ENCODE measurements at places on chromosomes 2 and 18. TPM values are rescaled to one million over a fixed set of nuclear protein-coding genes. Genes with fewer than 3 reads are reported as not detected.

DOK6 gene
- total RNA-seq, result 13.9 TPM

DNA sequence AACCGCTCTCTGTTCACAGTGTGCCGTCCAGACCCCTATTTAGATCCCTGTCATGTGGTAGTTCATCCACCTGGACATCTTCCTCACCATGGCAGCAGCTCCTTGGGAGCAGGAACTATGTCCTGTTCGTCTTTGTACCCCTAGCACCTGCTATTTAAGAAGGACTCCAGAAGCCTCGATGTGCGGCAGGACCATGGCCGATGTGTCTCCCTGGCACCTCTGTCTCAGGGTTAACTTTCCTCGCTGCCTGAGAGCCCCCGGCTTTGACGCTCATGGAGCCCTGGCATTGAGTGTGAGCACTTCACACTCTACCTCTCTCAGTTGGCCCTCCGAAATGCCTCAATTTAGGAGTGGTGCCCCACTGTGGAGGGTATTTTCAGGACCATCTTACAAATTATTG lies 152.0 kb downstream of the FAM210A start:
- no peak for DNase-seq

- no peak for DNase-seq
These were observed 265.5 kb downstream of the NAPG start for GRCh38 chr18:10791169-10791831.

PLGLB1 gene
- total RNA-seq, result 0.92 TPM

DNA sequence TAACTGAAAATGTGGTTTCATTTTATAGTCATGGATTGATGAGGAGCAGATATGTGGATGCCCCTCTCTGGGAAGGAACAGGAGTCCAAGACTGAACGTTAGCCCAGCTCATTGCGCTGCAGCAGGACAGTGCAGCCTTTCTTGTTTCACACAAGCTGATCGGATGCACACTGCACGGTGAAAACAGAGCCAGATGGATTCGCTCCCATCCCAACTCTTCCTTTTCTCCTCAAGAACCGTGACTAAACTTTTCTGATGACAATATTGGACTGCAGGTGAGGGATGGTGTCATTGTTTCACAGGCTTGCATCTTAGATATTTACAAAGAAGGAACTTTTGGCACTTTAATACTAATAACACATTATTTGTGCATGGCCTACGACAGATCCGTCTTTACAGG lies 33.8 kb upstream of the COPS8 start:
- no peak for DNase-seq

DNA sequence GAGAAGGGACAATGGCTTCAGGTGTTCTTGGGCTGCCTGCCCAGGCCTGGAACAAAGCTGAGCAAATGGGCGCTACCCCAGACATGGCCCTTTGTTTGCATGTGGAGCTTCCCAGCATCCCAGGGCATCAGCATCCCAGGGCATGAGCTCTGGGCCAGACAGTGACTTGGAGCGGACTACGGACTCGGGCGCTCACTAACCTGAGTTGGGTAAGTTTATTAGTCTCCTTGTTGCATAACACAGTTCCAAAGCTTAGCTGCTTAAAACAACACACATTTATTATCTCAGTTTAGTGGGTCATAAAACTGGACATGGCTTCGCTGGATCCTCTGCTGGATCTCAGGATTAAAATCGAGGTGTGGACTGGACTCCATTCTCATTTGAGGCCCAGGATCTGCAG lies 35.8 kb downstream of the MC2R start:
- DNase-seq, result no peak

GRCh38 chr18:67117804-67118203 lies 398.7 kb downstream of the DSEL start:
- DNase-seq, result no peak

- DNase-seq, result no peak
These were observed 179.8 kb upstream of the REG3G start for GRCh38 chr2:78845664-78846185.

PRSS56 gene
- not detected for total RNA-seq

DNA sequence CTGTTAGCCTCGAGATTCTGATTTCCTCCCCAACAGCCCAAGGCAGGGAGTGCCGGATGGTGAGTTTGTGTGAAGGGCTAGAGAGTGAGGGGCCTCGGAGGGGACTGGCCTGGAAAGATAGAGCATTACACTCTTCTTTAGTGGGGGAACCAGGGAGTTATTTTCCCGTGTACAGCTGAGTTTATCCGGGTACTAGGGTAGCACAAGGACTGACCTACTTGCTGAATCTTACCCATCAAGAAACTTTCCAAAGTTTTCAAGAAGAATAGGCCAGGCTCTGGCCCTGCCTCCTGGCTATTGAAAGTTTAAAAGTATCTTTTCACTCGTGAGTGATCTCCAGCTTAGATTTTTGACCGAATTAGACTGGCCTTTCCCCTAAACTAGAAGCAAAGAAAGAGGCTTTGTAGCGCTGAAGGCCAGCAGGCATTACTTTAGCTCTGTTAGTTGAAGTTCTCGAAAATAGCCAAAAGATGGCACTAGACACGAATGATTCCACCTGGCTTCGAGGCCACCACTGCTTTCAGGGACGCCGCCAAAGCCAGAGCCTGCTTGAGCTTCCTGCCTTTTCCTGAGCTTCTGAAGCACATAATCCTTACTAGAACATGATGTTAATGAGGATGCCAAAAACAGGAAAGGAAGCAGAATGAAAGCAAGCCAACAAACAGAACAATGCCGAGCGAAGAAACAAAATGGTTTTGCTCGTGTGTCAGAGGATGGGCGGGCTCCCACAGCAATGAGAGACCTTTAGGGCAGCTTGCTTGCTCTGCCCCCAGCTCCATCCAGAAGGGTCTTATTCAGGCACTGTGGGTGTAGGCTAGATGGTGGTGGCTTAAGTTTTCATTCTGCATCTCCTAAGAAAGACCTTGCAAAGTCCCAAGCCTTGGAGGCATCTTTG lies 55.8 kb downstream of the TSN start:
- peak; percentile 87 for DNase-seq

DNMT3A gene
- total RNA-seq, result 116 TPM

BOK gene
- 47.5 TPM for total RNA-seq

DNA sequence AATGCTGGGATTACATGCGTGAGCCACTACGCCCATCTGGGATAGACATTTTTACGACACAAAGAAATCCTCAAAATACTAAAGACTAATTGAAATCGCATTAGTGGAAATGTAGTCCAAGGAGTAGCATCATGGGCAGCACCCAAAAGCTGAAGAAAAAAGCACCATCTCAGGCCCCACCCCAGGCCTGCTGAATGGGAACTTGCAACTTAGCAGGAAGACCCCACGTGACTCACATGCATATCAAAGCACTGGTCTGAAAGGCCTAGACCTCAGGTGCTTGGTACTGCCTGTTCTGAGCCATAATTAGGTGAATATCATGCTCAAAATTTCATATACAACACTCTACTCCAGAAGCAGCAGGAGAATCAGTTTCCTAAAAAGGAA lies 28.9 kb downstream of the SPRED2 start:
- no peak for DNase-seq

- DNase-seq, result no peak
These were observed 12.1 kb upstream of the TPO start for GRCh38 chr2:1400943-1401735.

GRCh38 chr18:48135436-48135966 lies 205.0 kb upstream of the SMAD2 start:
- no peak for DNase-seq

GRCh38 chr2:9118383-9118960 lies 88.1 kb upstream of the ASAP2 start:
- no peak for DNase-seq

DNA sequence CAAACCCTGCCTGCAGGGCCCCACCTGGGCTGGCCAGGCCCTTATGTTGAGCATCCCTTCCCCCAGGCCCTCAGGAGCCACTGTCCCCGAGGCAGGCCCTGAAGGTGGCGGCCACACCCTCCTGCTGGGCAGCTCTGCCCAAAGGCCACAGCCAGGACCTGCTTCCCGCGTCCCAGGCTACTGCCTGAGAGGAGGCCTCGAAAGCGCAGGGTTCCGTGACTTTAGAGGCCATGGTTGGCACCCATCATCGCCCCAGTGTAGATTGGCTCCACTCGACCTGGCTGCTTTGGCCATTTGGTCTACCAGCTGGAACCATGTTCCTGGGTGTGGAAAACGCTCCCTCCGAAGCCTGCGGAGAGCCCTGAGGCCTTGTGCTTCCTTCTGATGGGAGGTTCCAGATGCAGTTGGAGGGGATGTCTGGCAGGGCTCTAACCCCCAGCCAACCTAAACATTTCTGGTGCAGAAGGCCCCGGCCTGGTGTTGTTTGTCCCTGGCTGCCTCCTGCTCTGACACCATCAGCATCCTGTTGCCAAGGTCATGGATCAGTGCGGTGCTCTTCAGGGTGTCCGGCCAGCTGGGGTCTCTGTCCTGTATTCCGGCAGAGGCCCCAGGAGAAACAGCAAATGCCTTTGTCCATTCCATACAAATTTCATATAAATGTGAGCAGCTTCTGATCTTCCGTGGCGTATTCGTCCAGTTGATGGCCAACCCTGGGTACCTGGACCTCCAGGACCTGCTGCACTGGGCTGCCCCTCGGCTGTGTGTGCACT lies 14.7 kb downstream of the CAPN10 start:
- DNase-seq, result no peak

DNA sequence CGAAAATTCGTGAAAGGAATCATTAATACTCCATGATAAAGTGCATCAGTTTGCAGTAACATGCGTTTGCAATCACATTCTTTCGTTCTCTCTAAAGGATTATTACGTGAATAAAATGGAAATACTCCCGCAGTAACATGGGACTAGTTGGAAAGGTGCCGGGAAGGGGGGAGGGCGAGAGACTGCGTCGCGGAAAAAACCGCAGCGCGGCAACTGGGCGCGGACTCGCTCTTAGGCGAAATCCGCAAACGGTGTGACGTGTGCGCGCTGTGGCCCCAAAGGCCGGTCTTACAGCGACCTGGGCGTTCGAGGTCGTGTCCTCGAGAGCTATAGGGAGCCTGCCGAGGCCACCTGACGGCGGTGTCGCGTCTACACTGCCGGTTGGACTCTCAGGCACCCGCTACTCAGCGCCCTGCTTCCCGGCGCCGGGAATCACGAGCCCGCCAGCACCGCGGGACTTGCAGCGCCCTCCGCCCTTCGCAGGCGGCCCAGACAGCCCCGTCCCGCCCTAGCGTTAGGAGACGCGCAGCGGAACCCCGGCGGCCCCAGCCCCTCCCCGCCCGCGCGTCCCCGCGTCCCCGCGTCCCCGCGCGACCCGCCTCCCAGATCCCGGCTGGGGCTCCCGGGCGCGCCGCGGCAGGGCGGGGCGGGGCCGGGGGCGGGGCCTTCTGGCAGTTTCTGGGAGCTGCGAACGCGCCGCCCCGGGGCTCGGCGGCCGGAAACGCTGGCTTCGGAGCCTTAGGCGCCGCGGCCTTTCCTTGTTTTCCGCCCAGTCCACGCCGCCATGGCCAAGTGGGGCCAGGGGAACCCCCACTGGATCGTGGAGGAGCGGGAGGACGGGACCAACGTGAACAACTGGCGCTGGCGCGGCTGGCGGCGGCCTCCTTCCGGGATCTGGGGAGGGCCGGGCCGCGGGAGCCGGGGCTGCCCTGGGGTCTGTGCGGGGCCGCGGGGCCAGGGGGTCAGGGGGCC lies 15.1 kb downstream of the C2orf74 start:
- DNase-seq, result peak; percentile 96

COBLL1 gene
- total RNA-seq, result 33.5 TPM

DNA sequence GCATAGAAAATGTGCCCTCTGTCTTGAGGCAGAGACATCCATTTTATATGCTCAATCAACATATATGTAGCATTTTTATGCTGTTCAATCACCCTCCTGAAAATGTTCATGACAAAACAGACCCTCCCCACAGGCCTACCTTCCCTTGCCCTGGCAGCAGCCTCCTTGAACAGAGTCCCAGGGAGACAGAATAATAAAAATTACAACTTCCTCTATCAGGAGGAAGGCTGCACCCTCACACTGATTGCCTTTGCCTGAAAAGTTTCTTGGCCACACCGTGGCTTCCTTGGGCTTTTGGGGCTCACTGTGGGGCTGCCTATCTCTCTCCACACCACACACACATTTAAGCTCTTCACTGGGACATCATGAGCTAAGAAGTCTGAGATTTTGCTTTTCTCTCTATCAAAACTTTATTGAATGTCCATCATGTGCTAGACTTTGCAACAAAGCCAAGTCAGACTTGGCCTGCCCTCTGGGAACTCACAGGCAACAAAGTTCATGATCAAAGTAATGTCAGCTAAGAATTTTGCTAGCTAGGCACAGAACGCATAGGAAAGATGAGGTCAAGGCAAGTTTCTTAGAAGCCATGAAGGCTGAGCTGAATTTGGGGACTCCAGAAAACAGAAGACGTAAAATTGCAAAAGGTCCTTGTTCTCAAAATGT lies 101.6 kb downstream of the BCL2L11 start:
- DNase-seq, result no peak

GRCh38 chr2:46913471-46914381 lies 1.9 kb downstream of the MCFD2 start:
- DNase-seq, result peak; percentile 58

- DNase-seq, result no peak
These were observed 242.7 kb downstream of the TGIF1 start for GRCh38 chr18:3692691-3693090.

Measured in cardiac muscle cell (in vitro differentiated cells and primary cell).